Central memory CD8-positive, alpha-beta T cell (primary cell): ENCODE measurements at places on chromosomes 2 and 18.

DNA sequence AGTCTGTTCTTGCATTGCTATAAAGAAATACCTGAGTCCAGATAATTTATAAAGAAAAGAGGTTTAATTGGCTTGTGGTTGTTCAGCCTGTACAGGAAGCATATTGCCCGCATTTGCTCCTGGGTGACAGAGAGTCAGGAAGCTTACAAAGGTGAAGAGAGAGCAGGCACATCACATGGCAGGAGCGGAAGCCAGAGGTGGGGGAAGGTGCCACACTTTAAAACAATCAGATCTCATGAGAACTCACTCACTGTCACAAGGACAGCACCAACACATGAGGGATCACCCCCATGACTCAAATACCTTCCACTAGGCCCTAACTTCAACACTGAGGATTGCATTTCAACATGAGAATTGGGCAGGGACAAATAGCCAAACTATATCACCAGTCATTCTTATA lies 124.8 kb upstream of the COL5A2 start:
- H3K27ac ChIP-seq = no peak overlapping the region
- H3K27me3 ChIP-seq = no peaks in the 10 kb centered on the region
- peak overlapping the region; percentile 23 for H3K4me3 ChIP-seq
- DNase-seq = no peak
- no peaks in the 10 kb centered on the region for H3K36me3 ChIP-seq

- DNase-seq = no peak
- peaks cover 64% of the 10 kb centered on the region for H3K27me3 ChIP-seq
- no peak overlapping the region for H3K4me3 ChIP-seq
- H3K27ac ChIP-seq = no peak overlapping the region
- H3K36me3 ChIP-seq = no peaks in the 10 kb centered on the region
These were observed 75.7 kb downstream of the MBOAT2 start for GRCh38 chr2:8927510-8928455.

DNA sequence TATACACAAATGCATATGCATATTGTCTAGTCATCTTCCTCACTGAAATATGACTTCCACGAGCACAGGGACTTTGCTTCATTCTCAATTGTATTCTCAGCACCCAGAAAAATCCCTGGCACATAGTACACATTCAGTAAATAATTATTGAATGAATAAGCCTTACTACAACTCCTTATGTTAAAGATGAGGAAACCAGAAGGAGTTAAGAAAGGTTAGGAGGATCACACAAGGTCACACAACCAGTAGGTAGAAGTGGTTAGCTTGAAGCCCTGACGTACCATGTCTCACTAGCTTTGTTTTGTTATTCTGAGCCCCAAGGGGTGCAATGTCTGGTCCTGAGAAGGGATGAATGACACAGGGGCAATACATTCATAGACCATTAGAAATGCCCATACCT lies 220.9 kb upstream of the PID1 start:
- H3K27me3 ChIP-seq = peaks cover 29% of the 10 kb centered on the region
- no peaks in the 10 kb centered on the region for H3K4me1 ChIP-seq
- no peak for DNase-seq
- H3K4me3 ChIP-seq = no peak overlapping the region
- H3K27ac ChIP-seq = no peak overlapping the region
- H3K36me3 ChIP-seq = no peaks in the 10 kb centered on the region

GRCh38 chr18:10523544-10523943 lies 2.3 kb upstream of the NAPG start:
- peaks cover 13% of the 10 kb centered on the region for H3K36me3 ChIP-seq
- DNase-seq = no peak
- H3K4me1 ChIP-seq = peaks cover 23% of the 10 kb centered on the region
- peaks cover 25% of the 10 kb centered on the region for H3K27me3 ChIP-seq

- no peaks in the 10 kb centered on the region for H3K36me3 ChIP-seq
- H3K4me1 ChIP-seq = no peaks in the 10 kb centered on the region
- DNase-seq = no peak
- no peaks in the 10 kb centered on the region for H3K27me3 ChIP-seq
- no peak overlapping the region for H3K4me3 ChIP-seq
These were observed 270.0 kb upstream of the CDH19 start for GRCh38 chr18:66873899-66874298.

DNA sequence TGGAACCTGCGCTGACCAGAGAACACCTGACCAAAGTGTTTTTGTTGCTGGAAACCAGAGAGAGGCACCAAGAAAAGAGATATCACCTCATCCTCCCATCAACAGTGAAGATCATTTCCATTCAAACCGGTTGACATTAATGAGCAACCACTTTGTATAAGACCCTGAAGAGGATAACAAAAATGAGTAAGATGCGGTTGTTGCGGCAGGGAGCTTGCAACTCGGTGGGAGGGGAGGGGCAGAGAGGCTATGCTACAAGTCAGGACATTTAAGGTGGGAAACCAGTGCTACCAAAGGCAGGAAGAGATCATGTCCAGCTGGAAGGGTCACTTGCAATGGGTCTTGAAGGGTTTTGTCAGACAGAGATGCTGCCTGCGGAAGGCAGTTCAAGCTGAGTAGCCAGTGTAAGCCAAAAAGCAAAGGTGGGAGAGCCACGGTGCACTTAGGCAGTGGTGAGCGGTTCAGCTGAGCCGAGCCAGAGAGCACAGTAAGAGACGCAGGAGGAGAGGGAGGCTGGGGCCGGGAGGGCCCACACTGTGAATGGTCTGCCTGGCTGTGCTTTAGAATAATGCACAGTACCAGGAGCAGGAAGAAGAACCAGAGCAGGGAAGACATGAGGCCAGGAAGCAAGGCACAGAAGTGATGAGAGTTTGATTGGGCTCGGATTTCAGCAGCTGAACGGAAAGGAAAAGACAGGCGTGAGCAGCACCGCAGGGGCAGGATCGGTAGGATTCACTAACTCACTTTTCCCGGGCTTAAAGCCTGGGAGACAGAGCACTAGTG lies 24.4 kb upstream of the DTNB start:
- no peak for DNase-seq
- no peaks in the 10 kb centered on the region for H3K27me3 ChIP-seq
- H3K27ac ChIP-seq = no peak overlapping the region
- H3K4me1 ChIP-seq = peaks cover 5% of the 10 kb centered on the region
- no peak overlapping the region for H3K4me3 ChIP-seq

GRCh38 chr2:196743165-196743564 lies 56.3 kb downstream of the GTF3C3 start:
- H3K4me1 ChIP-seq = no peaks in the 10 kb centered on the region
- no peak for DNase-seq
- no peaks in the 10 kb centered on the region for H3K36me3 ChIP-seq
- no peak overlapping the region for H3K4me3 ChIP-seq
- H3K27ac ChIP-seq = no peak overlapping the region

- H3K27me3 ChIP-seq = no peaks in the 10 kb centered on the region
- H3K4me1 ChIP-seq = no peaks in the 10 kb centered on the region
- peaks cover 9% of the 10 kb centered on the region for H3K36me3 ChIP-seq
- DNase-seq = no peak
- H3K27ac ChIP-seq = no peak overlapping the region
These were observed 59.7 kb downstream of the SMAD4 start for GRCh38 chr18:51089691-51090090.

GRCh38 chr2:40997362-40997761 lies 545.5 kb upstream of the SLC8A1 start:
- DNase-seq = no peak
- H3K27me3 ChIP-seq = no peaks in the 10 kb centered on the region
- H3K27ac ChIP-seq = no peak overlapping the region
- H3K4me3 ChIP-seq = no peak overlapping the region
- H3K4me1 ChIP-seq = no peaks in the 10 kb centered on the region

DNA sequence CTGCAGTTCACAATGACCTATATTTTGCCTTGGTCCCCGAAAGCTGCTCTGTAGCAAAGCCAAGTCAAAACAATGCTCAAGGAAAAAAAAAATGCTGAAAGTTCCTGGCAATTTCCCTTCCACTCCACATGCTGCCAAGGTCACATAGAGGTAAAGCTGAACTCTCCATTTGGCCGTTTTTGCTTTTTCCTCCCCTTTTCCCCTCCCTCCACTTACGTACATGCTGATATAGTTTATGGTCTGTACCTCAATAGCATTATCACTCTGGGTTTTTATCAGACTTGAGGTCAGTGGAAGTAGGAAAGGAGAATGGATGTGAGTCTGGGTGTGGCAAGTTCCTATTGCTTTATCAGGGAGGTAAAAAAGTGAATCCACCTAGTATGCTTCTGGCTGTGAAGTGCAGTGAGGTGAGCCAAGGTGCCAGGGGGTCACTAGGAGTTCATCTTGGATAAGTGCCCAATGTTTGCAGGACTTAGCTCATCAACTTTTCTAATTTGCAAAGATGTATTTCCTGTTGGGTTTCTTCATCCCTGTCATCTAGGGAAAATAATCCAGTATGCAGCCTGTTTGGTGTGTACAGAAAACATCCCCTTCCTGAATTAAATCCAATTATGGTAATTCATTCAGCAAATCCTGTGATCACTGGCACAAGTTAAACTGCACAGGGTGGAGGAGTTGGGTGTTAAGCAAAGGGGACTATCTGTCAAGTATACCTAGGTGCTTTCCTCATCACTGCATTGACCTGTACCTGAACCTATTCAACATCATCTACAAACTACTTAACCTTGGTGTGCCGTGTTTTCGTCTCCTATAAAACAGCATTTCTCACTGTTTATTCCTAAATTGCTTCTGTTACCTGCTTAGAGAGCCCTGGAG lies 124.3 kb upstream of the CYP26B1 start:
- H3K4me1 ChIP-seq = no peaks in the 10 kb centered on the region
- DNase-seq = no peak

DNA sequence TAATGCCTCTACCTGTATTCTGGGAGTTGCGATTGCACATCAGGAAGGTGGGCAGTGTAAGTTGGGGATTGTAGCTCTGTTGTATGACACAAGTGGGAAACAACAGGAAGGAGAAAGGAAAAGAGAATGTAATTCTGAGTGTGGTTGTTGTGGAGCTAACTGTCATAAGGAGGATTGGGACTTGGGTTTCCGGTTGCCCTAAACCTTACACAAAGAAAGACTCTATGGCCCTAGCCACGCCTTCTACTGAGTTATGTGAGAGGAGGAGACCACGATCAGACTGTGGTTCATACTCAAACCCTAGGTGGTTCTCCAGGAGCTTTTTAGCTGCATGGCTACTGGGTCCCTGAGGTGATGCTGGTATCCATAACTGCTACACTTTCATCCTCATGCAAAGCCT lies 86.5 kb downstream of the TANC1 start:
- H3K27me3 ChIP-seq = no peaks in the 10 kb centered on the region
- no peaks in the 10 kb centered on the region for H3K4me1 ChIP-seq
- no peak for DNase-seq
- no peak overlapping the region for H3K4me3 ChIP-seq

GRCh38 chr18:54303408-54303807 lies 34.1 kb downstream of the POLI start:
- no peak overlapping the region for H3K27ac ChIP-seq
- no peak for DNase-seq
- no peaks in the 10 kb centered on the region for H3K27me3 ChIP-seq
- H3K36me3 ChIP-seq = no peaks in the 10 kb centered on the region
- H3K4me1 ChIP-seq = no peaks in the 10 kb centered on the region
- no peak overlapping the region for H3K4me3 ChIP-seq

DNA sequence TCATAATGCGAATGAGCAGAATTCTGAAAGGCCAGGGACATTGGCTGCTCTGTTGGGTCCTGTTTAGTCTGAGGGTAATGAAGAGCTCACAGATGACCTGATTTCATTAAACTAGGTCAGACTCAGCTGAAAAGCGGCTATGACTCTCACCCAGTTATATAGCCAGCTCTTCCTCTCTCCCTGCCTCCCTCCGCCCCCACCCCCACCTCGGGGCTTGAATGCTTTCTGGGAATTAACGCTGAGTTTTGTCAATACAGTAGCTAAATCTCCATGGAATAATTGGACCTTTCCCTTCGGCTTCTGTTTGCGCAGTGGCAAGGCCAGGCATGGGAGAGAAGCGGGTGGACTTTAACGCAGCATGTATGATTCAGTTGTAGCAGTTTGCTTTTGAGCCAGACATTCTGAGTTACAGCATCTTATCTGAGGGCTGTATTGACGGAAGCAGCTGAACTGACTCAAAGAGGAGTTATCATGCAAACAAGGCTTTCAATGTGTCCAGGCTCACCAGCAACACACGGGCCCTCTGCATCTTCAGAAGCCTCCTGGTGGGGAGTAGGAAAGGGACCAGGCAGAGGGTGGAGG lies 110.6 kb downstream of the MYCN start:
- no peak overlapping the region for H3K27ac ChIP-seq
- H3K4me1 ChIP-seq = no peaks in the 10 kb centered on the region
- no peaks in the 10 kb centered on the region for H3K27me3 ChIP-seq
- no peak for DNase-seq
- H3K4me3 ChIP-seq = no peak overlapping the region

DNA sequence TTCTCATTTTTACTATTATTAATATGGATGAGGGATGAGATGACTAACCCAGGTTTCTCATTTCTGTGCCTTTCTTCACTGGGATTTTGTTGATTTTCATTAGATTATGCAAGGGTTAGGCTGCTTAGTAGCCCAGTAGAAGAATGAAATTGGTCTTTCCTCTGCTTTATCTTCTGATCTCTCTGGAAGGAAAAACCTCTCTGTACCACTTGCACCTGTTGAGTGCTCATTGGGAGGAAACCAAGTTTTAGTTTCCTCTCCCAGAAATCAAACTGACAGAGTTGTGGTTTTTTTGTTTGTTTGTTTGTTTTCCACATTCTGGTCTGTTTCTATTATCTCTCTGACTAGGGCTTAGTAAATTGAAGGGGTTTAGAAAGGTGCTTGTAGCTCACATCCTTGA lies 60.8 kb downstream of the KIAA1328 start:
- H3K4me1 ChIP-seq = peaks cover 5% of the 10 kb centered on the region
- peaks cover 6% of the 10 kb centered on the region for H3K36me3 ChIP-seq
- H3K27ac ChIP-seq = no peak overlapping the region
- no peaks in the 10 kb centered on the region for H3K27me3 ChIP-seq

- no peak overlapping the region for H3K4me3 ChIP-seq
- no peaks in the 10 kb centered on the region for H3K27me3 ChIP-seq
- DNase-seq = no peak
These were observed 54.0 kb downstream of the NFATC1 start for GRCh38 chr18:79449551-79450288.

DNA sequence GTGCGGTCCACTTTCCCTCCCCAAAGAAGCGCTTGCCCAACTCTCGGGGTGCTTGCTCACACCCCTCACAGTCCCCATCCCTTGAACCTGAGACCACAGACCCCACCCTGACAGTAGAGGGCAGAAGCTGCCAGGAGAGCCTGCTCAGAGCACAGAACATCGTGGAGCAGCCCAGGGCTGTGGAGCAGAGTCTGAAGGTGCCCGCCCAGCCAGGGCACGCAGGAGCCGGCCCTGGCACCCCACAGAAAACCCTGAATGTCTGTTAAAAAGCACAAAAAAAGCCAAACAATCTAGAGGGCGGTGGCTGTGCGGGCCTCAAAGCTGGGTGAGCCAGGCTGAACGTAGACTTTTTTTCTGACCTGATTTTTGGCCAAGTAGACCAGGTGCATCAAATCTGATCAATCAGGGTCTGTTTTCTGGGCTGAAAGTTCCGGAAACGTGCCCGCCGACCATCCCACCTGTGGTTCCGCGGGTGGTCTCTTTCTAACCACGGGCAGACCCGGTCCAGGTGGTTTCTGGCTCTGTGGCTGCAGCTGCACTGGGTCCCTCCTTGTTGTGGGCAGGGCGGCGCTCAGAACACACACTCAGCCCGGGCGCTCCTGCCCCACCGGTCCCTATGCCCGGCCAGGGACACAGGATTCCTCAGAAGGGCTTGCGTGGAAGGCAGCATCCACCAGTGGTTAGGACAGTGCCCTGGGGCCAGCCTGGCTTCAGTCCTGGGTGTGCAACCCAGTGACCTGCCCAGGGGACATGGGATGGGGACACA lies 66.3 kb downstream of the SLC66A2 start:
- no peaks in the 10 kb centered on the region for H3K27me3 ChIP-seq
- H3K4me1 ChIP-seq = no peaks in the 10 kb centered on the region
- H3K27ac ChIP-seq = no peak overlapping the region
- no peaks in the 10 kb centered on the region for H3K36me3 ChIP-seq
- no peak for DNase-seq

GRCh38 chr2:8480915-8481314 lies 200.9 kb upstream of the ID2 start:
- no peak for DNase-seq
- H3K27me3 ChIP-seq = no peaks in the 10 kb centered on the region
- peaks cover 4% of the 10 kb centered on the region for H3K36me3 ChIP-seq
- H3K4me1 ChIP-seq = peaks cover 77% of the 10 kb centered on the region
